ENCODE measurements at places on chromosomes 6 and 20.

GRCh38 chr20:36313926-36314325 is 7.8 kb downstream of the DLGAP4 start:
- DNase-seq = no peak

GRCh38 chr6:68473433-68474210 is 161.5 kb upstream of the ADGRB3 start:
- DNase-seq = no peak

DNA sequence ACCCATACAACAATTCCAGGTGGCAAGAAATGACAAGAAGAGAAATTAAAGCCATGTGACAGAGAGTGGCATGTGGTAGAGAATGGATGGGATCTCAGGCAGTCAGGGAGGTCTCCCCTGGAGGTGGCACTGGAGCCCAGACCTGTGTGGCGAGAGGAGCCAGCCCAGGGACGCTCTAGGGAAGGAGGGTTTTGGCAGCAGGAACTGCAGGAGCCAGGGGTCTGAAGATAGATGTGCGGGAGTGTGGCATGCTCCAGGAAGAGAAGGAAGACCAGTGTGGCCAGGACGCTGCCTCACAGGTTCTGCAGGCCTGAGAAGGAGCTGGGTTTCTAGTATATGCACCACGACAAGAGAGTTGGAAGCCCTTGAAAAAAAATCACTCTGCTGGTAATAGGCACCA is 45.1 kb downstream of the SPATA2 start:
- no peak for DNase-seq

- no peak for DNase-seq
Measured at GRCh38 chr6:159008656-159009288, 8.8 kb upstream of the RSPH3 start.

- DNase-seq = no peak
Measured at GRCh38 chr20:45991616-45992015, 17.1 kb upstream of the MMP9 start.

- no peak for DNase-seq
Measured at GRCh38 chr20:46127396-46128010, 9.4 kb downstream of the CD40 start.

GRCh38 chr20:45890985-45891983 is at the start of the genes CTSA and NEURL2:
Gene CTSA, plus strand, starts transcription at chr20:45891335. Its CDS starts 234 bp downstream, at chr20:45891569.
Gene NEURL2, minus strand, starts transcription at chr20:45891208. Its CDS starts 217 bp downstream, at chr20:45890991.
- DNase-seq = peak; percentile 71

DNA sequence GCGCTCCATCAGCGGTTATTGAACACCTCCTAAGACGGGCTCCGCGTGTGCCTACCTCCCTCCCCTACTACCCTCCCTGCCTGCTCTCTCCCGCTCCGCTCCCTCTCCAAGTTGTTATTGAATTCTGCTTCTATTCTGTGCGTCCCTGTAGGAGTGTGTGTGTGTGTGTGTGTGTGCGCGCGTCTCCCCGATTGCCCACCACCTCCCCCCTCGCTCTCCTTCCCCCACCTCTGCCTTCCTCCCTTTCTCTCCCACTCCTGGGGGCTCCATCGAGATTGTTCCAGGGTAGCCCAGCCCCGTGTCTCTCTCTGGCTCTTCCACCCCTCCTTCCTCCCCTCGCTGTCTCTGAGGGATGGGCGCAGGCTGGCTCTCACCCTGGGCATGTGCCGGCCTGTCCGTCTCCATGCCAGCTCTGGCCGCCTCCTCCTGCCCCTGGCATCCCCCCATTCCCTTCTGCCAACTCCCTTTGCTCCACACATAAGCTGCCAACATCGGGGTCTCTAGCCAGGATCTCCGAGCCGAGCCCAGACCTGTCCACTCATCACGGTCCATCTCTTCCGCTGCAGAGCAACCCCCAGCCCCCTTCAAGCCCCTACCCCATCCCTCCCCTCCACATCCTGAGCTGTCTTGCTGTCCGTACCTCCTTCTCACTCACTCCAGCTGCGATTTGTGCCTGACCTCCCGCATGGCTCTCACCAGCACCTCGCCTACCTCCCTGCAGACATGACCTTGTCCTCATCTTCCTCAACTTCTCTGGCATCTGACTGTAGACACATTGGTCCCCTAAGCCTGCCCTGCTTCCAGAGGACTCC is 68.5 kb downstream of the SRC start:
- DNase-seq = no peak

GRCh38 chr20:59482351-59483187 is 121.8 kb upstream of the PHACTR3 start:
- DNase-seq = no peak

- no peak for DNase-seq
Measured at GRCh38 chr20:9147547-9148024, 78.7 kb downstream of the PLCB4 start.

- DNase-seq = no peak
Measured at GRCh38 chr20:58650181-58650775, 805 bp upstream of the STX16 start.

- no peak for DNase-seq
Measured at GRCh38 chr6:5518936-5519491, 257.7 kb downstream of the FARS2 start.

DNA sequence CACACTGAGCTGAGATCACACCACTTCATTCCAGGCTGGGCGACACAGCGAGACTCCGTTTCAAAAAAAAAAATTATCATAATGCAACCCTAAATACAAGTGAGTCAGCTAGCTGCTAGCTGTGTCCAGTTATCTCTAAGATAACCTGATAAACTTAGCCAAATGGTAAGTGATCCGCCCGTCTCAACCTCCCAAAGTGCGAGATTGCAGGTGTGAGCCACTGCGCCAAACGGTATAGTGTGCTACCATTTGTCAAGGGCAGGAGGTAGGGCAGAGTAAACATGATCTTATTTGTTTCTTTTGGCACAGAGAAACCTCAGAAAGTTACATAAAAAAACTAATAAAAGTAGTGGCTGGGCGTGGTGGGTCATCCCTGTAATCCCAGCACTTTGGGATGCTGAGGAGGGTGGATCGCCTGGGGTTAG is 4.7 kb upstream of the C6orf132 start:
- no peak for DNase-seq

- no peak for DNase-seq
Measured at GRCh38 chr6:3284436-3284876, 25.7 kb downstream of the PSMG4 start.

- DNase-seq = no peak
Measured at GRCh38 chr6:11389977-11390376, 147.6 kb upstream of the TMEM170B start.

GRCh38 chr6:69818223-69818930 is 21.6 kb upstream of the LMBRD1 start:
- DNase-seq = no peak

GRCh38 chr6:122404444-122404843 is 5.0 kb downstream of the HSF2 start:
- no peak for DNase-seq

DNA sequence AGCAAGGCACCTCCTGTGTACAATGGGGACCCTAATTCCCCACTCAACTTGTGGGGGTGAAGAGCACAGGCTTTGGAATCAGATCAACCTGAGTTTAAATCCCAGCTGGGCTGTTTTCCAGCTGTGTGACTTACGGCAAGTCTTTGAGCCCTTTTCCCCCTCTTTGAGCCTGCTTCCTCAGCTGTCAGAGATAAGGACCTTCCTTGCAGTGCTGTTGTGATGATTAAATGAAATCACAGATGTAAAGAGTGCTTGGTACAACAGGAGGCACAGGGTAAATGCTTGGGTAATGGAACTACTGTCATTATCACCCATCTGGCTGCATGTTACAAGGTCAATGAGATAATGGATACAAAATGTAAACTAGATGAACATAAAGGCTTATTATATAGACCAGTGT is 3.2 kb downstream of the SNX21 start:
- peak; percentile 81 for DNase-seq

GRCh38 chr20:57514273-57514751 is 10.6 kb downstream of the CTCFL start:
- peak; percentile 38 for DNase-seq

DNA sequence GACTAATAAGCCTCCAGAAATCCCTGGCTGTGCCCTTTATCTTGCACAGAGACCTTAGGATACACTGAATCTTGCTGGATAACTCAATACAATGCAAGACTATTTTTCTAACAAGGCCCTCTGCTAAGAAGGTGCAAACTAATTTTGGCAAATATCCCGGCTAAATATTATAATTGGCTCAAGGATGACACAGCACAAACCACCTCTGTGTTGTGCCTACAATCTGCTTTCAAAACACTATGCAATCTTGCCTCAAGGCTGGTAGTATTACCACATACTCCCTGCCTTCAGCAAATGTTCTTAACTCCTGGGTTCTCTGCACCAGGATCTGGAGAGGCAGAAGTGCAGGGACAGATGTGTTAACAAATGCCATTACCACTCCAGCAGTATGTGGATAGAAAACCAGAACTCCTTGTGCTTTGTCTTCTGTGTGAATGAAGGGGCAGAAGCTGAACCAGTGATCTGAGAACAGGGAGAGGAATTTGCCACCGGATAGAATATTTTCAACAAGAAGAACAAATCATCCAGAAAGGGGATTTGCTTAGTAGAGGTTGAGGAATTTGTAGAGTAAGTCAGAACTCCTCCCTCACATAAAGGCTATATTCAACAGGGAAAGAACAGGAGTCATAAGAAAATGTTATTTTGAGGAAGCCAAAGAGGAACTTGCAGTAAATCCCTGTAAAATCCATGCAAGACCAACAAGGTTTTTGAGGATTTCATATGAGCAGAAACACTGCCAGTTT is 74.1 kb upstream of the SLC4A11 start:
- DNase-seq = no peak

- DNase-seq = no peak
Measured at GRCh38 chr20:3199976-3200755, 4.3 kb downstream of the DDRGK1 start.

DNA sequence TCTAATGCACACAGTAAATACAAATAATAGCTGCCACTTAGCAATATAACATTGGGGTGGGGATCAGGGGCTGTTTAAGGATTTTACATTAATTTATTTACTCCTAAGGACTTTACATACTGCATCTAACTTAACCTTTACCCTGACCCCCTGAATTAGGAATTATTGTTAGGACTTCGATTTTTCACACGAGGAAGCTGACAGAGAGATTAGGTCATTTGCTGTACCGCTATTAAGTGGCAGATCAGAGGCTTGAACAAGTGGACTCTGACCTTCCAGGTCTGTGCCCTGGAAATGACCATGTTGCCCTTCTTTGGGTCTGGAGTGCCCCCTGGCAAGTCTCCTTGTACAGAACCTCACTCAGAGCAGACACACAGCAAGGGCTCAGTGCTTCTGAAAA is 5.2 kb upstream of the ELMO2 start:
- DNase-seq = no peak

- DNase-seq = no peak
Measured at GRCh38 chr6:149271348-149272340, 45.9 kb upstream of the TAB2 start.

DNA sequence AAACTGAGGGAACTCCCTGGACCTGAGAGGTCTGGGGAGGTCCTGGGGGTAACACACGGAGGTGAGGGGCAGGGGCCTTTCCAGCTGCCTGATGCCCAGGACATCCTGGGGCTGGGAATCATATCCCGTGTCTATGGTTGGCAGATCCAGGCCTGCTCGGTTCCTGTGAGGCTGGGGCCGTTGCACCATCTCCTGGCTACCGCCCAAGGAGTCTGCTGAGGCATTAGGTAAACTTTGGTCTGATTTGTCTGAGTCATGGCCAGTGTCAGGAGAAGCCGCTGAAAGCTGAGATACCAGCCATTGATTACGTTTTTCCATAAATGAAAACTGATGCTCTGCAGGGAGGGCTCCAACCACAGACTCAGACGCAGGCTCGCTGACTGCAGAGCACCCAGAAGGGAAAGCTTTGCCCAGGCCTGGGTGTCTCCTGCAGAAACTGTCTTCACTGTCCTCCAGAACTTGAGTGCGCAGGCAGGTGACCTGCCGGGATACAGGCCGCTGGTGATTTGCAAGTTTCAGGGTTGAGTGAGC is 14.2 kb downstream of the TRAF3IP2 start:
- DNase-seq = peak; percentile 48

- no peak for DNase-seq
Measured at GRCh38 chr6:100121854-100122609, 128.0 kb upstream of the MCHR2 start.

DNA sequence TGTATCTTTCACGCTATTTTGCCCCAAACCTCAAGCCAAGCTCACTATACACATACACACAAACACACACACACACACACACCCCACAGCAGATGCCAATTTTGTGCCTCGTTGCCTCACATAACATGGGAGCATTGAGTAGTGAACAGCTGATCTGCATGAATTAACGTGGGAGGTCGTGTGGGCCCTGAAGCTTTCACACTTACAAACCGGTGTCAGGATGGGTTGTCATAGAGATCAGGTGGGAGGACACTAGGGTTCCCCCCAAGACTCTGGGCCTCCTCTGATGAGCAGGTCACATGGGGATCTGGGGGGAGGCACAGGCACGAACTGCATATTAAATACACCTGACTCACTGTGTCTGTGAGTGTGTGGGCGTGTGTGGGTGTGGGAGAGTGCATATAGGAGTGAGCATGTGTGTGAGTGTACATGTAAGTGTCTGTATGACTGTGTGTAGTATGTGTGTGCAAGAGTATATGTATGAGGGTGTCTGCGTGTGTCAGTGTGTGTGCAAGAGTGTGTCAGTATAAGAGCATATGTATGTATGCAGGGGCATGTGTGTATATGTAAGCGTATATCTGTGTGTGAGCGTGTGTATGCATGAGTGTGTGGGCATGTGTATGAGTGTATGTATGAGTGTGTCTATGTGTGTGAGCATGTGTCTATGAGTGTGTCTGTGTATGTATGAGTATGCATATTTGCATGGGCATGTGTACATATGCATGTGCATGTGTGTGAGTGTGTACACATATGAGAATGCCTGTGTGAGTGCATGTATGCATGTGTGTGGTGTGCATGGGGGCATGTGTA is 370.4 kb downstream of the PREX1 start:
- no peak for DNase-seq

DNA sequence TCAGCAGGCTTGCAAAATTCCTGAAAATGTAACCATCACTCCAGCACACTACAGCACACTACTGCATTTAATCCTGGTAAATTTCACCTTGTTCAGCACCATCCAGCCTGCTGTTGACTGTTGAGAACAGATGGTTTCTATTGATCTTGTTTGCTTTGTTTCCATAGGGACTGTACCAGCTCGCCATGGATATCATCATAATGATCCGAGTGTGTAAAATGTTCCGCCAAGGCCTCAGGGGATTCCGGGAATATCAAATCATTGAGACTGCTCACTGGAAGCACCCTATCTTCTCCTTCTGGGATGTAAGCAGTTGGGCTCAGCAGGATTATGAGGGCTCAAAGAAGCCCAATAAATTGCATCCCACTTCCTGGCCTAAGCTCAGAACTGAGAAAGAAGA is 4.1 kb downstream of the CNBD2 start:
- DNase-seq = peak; percentile 75

DNA sequence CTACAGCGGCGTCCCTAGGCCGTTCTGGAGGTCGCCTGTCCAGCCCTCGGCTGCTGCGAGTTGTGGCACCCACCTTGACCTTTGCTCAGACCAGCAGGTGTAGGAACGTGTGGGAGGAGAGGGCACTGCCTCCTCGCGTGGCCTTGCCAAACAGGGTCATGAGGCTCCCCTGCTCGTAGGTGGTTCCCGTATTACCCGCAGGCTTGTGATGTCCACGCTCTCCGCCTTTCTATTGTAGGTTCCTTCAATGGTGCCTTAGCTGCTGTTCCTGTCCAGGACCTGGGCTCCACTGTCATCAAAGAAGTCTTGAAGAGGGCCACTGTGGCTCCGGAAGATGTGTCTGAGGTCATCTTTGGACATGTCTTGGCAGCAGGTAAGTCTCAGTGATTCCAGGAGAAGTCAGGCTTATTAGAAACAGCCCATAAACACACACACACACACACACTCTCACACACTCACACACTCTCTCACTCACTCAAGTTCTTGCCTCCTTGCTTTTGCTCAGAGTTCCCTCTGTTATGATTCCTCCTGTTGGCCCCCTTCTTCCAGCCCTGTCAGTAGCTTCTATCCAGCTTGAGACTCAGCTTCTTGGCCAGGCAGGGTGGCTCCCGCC is 942 bp downstream of the ACAT2 start:
- no peak for DNase-seq

- DNase-seq = no peak
Measured at GRCh38 chr6:22254886-22255285, 42.0 kb downstream of the PRL start.

Data from DMS 273 treated with DMSO at 0.1 percent for 48 hours (cell line).